Right renal pelvis (tissue), 4 donors: ENCODE measurements at places on chromosomes 7 and 10.

GRCh38 chr10:62580396-62580795, 206.2 kb downstream of the ZNF365 start:
- no peak for DNase-seq

- no peak for DNase-seq
Observed at GRCh38 chr10:46787321-46787615, 124.0 kb upstream of the PTPN20 start.

GRCh38 chr10:127576051-127576450, 26.9 kb downstream of the NPS start:
- DNase-seq: no peak

DNA sequence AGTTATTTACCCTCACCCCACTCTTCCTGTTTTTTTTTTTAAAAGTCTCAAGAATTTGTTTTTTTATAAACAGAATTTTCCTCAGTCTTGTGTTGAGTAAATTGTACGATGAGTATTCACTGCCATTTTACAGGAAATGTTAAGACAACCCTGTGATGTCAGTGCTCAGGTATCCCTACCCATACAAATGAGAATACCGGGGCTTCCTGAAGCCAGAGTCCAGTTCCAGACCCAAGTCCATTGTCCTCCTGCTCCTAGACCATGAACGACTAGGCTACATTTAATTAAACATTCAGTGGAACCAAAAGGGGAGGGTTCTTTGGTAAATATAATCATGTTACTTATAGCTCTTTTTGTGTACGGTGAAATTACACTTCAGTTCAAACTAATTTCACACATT, 79.2 kb downstream of the GNAI1 start:
- DNase-seq: no peak

DNA sequence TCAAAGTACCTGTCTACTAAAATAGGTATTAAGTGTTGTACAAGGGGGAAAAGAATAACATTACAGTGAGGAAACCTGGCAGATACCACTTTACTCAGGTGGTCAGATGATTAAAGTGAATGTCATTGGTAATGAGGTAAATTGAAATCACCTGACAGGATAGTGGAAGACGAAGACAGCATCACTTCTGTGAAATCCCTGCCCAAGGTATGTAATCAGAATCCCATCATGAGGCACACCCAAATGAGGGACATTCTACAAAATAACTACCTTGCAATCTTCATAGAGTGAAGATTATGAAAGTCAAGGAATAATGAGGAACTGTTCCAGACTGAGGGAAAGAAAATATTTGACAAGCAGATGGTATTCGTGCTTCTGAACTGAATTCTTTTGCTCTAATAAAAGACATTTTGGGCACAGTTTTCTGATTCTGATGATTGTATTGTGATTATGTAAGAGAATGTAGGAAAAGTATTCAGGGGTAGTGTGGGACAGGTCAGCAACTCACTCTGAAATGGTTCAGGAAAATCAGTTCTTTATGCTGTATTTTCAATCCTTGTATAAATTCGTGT, 33.3 kb upstream of the ARMS2 start:
- no peak for DNase-seq

DNA sequence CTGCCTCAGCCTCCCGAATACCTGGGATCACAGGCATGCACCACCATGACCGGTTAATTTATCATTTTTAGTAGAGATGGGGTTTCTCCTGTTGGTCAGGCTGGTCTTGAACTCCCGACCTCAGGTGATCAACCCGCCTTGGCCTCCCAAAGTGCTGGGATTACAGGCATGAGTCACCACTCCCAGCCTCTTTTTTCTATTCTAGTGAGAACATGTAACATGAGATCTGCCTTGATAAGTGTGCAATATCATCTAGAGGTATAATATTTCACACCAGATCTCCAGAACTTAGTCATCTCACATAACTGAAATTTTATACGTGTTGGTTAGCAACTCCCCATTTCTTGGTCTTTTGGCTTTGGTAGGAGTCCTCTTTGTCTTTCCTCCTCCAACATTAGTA, 656.9 kb downstream of the CNTNAP2 start:
- DNase-seq: no peak
